IMR-90 (cell line): ENCODE measurements at places on chromosomes 4 and X.

GRCh38 chr4:176875446-176875930 lies 82.8 kb upstream of the VEGFC start:
- no peaks in the 10 kb centered on the region for H3K4me1 ChIP-seq
- no peak overlapping the region for H3K4me3 ChIP-seq
- DNase-seq, result no peak
- H3K27ac ChIP-seq, result no peak overlapping the region
- H3K27me3 ChIP-seq, result no peaks in the 10 kb centered on the region

DNA sequence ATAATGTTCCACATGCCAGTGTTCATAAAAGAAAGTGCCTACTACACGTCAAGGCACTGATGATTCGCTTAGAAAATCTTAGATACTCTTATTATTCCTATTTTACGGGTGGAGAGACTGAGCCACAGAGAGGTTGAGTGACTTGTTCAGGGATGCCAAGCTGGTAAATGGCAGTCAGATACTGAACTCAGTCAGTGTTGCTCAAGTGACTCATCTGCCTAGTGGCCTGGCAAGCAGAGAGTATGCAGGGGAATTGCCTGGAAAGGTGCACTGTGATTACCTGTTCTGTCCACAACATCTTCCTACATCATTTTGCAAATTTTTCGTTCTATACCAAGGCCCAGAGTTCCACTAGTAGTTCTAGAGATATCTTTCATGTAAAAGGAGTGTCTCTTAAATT lies 68.4 kb downstream of the RAPGEF2 start:
- no peak overlapping the region for H3K27ac ChIP-seq
- peaks cover 8% of the 10 kb centered on the region for H3K4me1 ChIP-seq
- no peak overlapping the region for H3K4me3 ChIP-seq
- no peak for DNase-seq
- H3K27me3 ChIP-seq, result no peaks in the 10 kb centered on the region

- H3K27ac ChIP-seq, result no peak overlapping the region
- no peaks in the 10 kb centered on the region for H3K4me1 ChIP-seq
- no peak for DNase-seq
- H3K36me3 ChIP-seq, result no peaks in the 10 kb centered on the region
- H3K27me3 ChIP-seq, result no peaks in the 10 kb centered on the region
Observed at GRCh38 chr4:130608121-130608520, 1512.2 kb downstream of the C4orf33 start.

- no peak for DNase-seq
- no peak overlapping the region for H3K27ac ChIP-seq
- no peaks in the 10 kb centered on the region for H3K36me3 ChIP-seq
- peaks cover 8% of the 10 kb centered on the region; the same call in 1 of the 2 replicates for H3K4me1 ChIP-seq
Observed at GRCh38 chr4:139951021-139951420, 203.0 kb downstream of the MAML3 start.

DNA sequence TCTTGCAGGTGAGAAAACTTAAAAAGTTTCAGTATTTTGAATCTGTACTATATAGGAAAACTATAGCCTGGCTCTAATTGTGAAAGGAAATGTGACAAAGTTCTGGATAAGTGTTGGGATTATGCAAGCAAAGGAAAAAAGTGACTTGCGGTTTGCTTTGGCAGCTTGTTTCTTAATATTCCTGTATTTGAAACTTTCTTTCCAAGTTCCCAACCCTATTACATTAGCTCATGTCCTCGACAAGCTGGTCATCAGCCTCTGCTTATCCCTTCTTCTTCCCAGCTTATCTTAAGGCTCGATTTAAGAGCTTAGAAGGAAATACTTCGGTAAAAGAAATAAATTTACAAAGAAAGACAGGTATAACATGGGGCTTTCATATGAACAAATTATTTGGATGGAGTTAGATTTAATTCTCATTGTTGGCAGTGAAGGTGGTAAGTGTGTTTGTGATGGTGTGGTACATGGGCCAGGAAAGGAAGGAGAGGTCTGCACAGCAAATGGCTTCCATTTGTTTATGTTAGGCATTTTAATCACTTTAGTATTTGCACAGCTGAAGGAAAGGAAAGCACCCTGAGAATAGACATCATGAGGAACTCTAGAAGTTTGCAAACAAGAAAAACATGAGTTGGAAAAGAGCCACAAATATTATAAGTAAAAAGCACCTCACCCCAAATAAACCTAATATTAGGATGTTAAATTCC lies 5.1 kb upstream of the MYOZ2 start:
- H3K4me1 ChIP-seq, result no peaks in the 10 kb centered on the region; the same call in 1 of the 2 replicates
- H3K4me3 ChIP-seq, result no peak overlapping the region
- no peak overlapping the region for H3K27ac ChIP-seq
- H3K36me3 ChIP-seq, result no peaks in the 10 kb centered on the region
- peak; percentile 59 for DNase-seq
- H3K27me3 ChIP-seq, result no peaks in the 10 kb centered on the region

DNA sequence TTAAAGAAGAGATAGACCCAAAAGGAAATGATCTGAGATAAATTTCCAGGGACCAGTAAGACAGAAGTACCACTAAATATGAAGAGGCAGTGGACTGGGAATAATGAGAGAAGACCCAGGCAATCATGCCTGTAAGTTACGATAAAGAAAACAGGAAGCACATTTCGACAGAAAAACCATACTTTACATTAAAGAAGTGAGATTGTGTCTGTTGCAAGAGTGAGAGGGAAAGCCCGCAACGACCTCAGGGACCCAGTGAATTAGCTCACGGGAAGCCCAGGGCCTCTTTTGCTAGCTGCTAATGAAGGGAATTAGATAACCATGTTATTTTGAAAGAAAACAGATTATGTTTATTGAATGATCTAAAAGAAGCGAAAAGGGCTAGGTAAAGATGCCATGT lies 28.9 kb upstream of the ACSL1 start:
- H3K4me1 ChIP-seq, result no peaks in the 10 kb centered on the region
- H3K4me3 ChIP-seq, result no peak overlapping the region
- H3K27ac ChIP-seq, result no peak overlapping the region
- H3K27me3 ChIP-seq, result peaks cover 11% of the 10 kb centered on the region
- no peaks in the 10 kb centered on the region for H3K36me3 ChIP-seq
- no peak for DNase-seq

- no peak overlapping the region for H3K4me3 ChIP-seq
- H3K4me1 ChIP-seq, result no peaks in the 10 kb centered on the region
- no peaks in the 10 kb centered on the region for H3K27me3 ChIP-seq
- no peak for DNase-seq
Observed at GRCh38 chr4:120617171-120617570, 305.4 kb downstream of the PRDM5 start.

DNA sequence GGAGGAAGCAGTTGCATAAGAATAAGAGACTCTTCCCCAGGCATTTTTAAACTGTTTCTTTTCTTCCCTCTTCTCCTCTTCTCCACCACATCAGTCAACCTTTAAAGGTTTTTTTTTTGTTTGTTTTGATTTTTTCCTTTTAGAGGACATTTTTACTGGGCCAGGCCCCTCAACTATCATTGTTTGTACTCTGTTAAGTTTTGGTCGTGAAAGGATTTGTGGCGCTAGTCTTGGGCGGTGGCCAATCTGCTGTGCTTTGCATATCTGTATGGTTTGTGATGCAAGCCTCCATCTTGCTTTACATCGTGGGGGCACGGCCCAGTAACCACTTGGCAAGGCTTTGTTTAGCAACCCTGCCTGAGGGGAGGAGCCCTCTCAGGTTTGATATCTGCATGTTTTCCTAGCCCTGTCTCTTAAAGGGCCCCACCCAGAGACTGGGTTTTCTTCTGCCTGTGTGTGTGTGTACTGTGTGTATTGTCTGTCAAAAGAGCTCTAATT lies 101.9 kb upstream of the SLITRK2 start:
- no peak overlapping the region for H3K4me3 ChIP-seq
- no peak overlapping the region for H3K27ac ChIP-seq
- DNase-seq, result no peak
- no peaks in the 10 kb centered on the region for H3K4me1 ChIP-seq
- H3K27me3 ChIP-seq, result no peaks in the 10 kb centered on the region
